ENCODE measurements at places on chromosomes 5 and 9.

GRCh38 chr5:132876020-132876759 is 2.7 kb downstream of the LEAP2 start:
- DNase-seq = no peak

DNA sequence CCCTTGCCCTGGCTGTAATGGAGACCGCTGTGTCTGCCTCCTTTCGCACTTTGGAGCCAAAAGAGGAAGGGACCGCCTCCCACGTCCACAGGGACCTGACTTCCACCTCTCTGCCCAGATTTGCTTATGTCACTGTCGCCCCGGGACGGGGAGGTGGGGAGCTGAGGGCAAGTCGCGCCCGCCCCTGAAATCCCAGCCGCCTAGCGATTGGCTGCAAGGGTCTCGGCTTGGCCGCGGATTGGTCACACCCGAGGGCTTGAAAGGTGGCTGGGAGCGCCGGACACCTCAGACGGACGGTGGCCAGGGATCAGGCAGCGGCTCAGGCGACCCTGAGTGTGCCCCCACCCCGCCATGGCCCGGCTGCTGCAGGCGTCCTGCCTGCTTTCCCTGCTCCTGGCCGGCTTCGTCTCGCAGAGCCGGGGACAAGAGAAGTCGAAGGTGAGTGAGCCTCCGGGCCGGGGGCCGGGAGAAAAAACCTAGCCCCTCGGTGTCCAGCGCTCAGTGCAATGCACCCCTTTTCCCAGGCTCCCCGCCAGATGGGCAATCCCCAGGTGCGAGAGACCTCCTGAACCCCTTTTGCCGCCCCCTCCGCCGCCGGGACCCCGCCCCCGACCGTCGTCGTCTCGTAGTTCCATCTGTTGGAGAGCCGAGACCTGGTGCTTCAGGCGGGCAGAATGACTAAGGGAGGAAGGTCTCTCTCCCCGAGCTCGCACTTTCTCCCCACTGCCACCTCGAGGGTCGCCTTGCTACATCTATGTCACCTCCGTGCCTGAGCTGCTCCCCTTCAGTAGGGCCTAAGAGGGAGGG is at the start of gene GPX3:
GPX3 (plus strand) TSS at position 288 of the 807 bp plus-strand sequence; CDS start at position 352, 64 bp downstream.
- no peak for DNase-seq

GRCh38 chr9:79155308-79155707 is 416.5 kb upstream of the TLE4 start:
- DNase-seq = no peak

GRCh38 chr9:107208121-107208520 is 75.0 kb upstream of the RAD23B start:
- no peak for DNase-seq

DNA sequence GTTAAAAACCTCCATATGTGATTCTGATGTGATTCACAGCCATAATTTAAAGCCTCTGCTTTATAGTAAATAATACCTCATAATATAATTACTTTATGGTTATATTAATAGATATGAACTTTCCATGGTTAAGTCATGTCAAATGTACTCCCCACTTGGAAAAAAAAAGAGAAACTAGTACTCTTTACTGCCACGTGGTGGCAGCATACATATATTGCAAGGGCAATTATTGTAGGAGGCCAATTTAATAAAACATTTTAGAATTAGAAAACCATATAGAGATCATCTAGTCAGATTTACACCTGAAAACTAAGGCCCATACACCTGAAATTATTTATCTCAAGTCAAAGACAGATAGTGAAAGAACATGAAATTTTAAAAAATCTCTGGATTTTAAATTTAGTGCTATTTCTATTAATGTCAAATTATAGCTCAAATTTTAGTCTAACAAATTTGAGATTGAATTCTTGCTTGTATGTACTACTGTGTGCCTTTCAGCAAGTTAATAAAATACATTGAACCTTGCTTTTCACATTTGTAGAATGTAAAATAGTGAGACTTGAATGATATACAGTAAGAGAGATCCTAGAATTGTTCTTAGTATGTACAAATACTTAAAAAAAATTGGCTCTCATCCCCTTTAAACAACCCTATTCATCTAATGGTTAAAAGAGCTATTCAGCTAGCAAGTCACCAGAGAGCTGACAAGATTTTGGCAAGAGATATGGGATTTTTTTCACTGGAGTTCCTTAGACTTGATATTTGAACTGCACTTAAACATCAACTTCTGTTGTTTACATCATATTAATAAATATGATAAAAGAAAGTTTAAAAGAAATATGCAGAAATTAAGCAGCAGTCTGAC is 603.8 kb downstream of the TLE4 start:
- DNase-seq = peak; percentile 2

- DNase-seq = no peak
These were observed 8.3 kb downstream of the N4BP3 start for GRCh38 chr5:178121391-178122276.

DNA sequence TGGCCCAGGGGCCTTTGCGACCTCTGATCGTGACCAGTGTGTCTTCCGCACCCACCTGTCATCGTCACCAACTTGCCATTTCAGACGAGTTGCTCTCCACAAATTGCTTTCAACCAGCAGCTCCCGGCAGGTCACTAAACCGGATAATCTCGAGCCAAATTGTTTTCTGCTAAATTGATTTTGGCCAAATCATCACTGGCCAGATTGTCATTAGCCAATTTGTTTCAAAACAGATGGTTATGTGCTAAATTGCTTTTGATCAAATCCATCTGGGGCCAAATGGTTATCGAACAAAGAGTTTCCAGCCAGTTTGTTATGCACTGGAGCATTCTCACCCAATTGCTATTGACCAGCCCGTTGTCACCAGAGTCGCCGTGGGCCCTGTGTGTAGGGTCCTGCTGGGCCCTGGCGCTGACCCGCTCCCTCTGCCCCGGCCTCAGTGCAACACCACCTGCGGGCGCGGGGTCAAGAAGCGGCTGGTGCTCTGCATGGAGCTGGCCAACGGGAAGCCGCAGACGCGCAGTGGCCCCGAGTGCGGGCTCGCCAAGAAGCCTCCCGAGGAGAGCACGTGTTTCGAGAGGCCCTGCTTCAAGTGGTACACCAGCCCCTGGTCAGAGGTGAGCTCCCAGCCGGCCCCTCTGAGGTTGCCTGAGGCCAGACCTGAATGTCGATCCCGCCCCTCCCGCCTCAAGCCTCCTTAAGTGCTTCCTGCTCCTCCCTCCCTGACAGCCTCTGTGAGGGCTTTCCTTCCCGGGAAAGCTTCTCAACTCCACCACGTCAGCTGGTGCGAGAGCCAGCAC is 35.6 kb downstream of the ADAMTSL2 start:
- no peak for DNase-seq

GRCh38 chr9:75642522-75642921 is 248.0 kb upstream of the PCSK5 start:
- no peak for DNase-seq

GRCh38 chr9:76676857-76677256 is 87.4 kb upstream of the PCA3 start:
- DNase-seq = no peak

DNA sequence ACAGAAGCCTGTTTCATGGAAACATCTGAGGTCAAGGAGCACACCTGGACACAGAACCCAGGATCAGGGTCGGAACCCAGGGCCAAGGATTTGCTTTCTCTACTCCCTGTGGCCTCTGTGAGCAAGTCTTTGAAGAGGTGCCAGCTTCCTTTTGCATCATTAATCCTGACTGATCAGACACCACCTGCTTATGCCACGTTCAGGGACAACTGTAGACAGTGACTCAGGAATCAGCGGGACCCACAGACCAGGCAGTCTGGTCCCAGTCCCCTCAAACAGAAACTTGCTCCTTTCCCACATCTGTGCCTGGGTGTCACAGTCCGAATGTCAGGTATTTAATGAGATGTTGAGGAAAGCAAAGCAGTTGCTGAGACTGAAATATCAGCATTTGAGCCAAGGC is 154.8 kb downstream of the SGCD start:
- no peak for DNase-seq

DNA sequence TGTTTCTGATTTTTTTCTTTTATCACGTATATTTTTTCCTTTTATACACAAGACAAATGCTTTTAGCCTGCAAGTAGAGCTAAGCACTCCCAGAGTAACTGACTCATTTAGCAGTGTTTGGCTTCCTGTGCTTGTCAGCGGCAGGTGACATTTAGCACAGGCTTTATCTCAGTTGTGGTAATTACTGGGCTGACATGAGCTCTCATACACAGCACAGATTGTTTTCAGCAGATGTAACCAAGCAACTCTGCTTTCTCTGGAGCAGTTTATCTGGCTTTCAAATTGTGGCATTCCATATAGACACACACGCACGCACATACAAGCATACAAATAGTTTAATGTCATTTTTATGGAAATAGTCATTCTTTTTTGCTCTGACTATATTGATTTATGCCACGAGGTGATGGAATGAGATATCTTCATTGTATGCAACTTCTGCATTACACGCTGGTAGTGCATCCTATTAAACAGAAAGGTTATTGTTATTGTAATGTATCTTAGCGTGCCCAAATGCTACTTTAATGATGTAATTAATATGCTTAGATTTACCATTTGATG is 379.0 kb upstream of the GRAMD2B start:
- no peak for DNase-seq

DNA sequence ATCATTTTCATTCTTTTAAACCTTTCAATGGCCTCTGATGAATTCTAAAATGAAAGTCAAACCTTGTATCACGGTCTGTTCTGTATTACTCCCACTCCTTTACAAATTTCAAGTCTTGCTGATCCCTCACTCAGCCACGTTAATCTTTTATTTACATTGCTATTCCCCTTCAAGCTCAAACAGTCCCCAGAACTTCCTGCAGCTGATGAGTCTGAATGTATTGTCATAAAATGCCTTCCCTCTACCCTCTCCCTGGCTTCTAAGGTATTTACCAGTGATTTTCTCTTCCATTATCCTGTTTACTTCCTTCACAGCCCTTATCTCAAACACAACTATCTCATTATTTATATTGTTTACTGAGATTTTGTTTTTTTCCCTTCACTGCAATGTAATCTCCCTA is 562.3 kb upstream of the C9orf72 start:
- DNase-seq = no peak

GRCh38 chr5:81724571-81724970 is 26.3 kb downstream of the SSBP2 start:
- no peak for DNase-seq

GRCh38 chr5:155872629-155873220 is 454.2 kb upstream of the SGCD start:
- no peak for DNase-seq

- DNase-seq = no peak
These were observed 23.8 kb upstream of the SLC46A2 start for GRCh38 chr9:112914524-112914923.

GRCh38 chr9:97419309-97419867 is 7.5 kb downstream of the TDRD7 start:
- DNase-seq = no peak

DNA sequence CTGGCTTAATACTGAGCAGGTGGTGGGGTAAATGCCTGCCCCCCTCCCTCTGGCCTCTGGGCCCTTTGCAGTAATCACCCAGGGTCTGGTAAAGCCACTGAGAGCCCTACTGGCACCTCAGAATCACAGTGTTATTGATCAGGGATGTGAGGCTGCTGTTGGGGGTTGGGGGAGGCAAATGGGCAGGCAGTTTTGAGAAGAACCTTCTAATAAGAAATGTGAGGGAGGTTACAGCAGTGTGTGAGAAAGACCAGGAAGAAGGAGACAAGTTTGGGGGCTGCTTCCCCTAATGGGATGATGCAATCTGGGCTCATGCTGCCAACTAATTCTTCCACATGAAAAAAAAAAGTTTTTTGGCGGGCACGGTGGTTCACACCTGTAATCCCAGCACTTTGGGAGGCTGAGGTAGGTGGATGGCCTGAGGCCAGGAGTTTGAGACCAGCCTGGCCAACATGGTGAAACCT is 3.1 kb upstream of the B4GALT7 start:
- DNase-seq = no peak

Data from activated CD4-positive, alpha-beta T cell treated with anti-CD3 and anti-CD28 coated beads, Interleukin-2, amount 50 U/mL, for 1 hour (primary cell).